ENCODE measurements at places on chromosomes 2 and 18.

GRCh38 chr2:74149570-74150319, 2.0 kb upstream of the BOLA3 start:
- DNase-seq: no peak

- no peak for DNase-seq
These were observed 81.3 kb upstream of the PIK3C3 start for GRCh38 chr18:41873730-41874129.

- DNase-seq: no peak
These were observed 39.3 kb upstream of the MFF start for GRCh38 chr2:227285741-227286236.

DNA sequence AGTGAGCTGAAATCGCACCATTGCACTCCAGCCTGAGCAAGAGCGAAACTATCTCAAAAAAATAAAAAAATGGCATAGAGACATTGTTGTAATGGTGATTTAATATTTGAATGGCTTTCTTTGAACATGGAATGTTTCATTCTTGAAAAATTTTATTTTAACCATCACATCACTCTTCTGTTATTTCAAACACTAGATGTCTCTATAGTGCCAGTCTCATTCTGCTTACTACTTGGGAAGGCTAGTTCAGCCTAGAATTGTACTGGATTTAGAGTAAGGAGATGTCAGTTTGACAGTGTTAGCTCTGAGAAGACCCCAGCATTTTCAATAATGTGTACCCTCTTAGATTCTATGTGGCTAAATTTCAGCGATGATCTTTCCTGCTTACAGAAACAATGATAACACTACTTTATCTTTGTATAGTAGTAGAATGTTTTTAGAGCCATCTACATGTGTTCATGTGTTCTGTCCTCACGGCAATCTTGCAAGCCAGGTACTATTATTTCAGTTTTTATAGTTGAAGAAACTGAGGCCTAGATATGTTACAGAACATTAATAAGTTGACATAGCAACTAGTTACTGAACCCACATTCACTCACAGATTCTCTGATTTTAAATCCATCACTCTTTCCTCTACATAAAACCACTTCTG, 142.9 kb upstream of the ZSWIM2 start:
- DNase-seq: no peak

DNA sequence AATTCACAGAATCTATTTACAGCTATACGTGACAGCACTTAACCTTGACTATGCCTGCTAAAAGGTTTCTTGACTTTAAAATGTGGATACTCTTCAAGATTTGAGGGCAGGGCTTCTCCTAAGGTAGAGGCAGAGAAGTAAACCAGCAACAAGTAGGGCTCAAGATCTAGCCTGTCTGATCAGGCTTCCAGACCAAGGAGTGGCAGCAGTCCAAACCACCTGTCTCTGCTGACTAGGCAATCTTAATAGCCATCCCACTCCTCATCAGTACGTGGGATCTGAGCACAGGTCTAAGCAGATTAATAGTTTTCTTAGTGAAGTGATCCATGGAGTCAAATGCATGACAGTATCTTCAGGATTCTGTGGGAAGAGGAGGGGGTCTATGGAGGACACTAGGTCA, 100.4 kb downstream of the GPD2 start:
- no peak for DNase-seq

DNA sequence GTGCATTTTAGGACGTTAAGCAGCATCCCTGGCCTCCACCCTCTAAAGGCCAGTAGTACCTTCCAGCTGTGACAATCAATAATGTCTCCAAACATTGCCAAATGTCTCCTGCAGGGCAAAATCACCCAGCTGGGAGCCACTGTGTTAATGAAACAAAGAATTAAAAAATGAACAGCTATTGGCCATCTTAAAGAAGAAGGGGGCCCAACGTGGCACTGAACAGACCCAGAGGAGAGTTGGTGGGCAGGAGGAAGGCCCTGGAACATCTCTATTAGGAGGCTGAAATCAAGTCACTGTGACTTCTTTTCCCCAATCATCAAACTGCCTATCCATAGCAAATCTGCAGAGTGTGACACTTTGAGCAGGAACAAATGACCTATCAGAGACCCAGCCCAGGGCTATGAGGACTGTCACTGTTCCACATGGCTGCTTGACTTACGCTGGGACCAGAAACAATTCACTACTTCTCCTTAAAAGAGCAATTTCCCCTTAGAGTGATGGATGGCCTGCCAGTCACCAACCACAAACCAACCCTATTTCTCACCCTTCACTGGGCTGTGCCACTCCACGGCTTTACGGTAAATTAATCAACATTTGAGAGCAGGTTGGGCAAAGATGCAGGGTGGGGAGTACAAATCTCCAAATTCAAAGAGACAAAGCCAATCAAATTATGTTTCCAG, 35.2 kb upstream of the TEX51 start:
- no peak for DNase-seq
